ENCODE measurements at places on chromosomes 12 and 14.

- DNase-seq, result no peak
Observed at GRCh38 chr12:72270246-72270645, 1.9 kb upstream of the TRHDE start.

DNA sequence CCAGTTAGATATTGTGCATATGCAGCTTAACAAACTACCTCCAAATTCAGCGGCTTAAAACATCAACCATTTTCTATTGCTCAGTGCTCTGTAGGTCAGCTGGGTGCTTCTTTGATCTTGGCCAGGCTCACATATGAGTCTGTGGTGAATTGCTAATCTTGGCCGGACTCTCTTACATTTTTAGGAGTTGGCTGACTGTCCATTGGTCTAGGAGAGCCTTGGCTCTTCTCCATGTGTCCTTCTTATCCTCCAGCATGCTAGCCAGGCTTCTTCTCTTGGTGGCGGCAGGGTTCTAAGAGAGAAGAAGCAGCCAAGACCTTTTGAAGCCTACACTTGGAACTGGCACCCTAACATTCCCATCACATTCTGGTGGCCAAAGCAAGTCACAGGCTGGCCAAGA lies 174.3 kb upstream of the PWP1 start:
- DNase-seq, result no peak

DNA sequence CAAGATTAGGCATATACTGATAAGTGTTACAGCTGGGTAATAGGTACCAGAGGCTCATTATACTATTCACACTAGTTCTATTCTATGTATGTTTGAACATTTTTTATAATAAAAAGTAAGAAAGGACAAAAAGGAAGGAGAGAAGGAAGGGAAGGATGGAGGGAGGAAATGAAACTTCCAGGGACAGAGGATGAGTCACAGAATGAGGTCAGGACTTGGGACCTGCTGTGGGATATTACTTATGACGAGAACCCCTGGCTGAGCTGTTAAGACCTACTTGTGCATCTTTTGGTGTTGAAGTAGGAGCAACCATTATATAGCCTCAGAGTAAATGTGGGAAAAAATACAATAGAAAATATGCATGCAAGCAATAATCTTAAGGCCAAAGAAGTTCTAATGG lies 16.7 kb upstream of the TMEM260 start:
- DNase-seq, result no peak

- peak; percentile 13 for DNase-seq
Observed at GRCh38 chr14:50875359-50876070, 3.7 kb downstream of the ABHD12B start.

DNA sequence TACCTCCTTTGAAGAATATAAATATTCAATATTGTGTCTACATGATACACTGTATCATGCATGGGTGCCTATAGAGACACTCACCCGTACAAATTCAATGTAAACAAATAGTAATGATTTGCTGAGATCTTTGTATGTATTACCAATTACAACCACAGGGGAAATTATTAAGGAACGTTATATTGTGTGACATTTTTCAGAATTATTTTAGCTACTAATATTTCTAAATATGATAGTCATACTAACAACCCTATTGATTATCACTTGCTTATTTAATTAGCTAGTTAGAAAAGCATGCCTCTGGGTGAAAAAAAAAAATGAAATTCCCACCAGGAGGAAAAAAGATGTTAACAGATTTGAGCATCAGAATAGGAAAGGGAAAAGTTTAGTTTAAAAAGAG lies 2.1 kb downstream of the SOX5 start:
- no peak for DNase-seq

DNA sequence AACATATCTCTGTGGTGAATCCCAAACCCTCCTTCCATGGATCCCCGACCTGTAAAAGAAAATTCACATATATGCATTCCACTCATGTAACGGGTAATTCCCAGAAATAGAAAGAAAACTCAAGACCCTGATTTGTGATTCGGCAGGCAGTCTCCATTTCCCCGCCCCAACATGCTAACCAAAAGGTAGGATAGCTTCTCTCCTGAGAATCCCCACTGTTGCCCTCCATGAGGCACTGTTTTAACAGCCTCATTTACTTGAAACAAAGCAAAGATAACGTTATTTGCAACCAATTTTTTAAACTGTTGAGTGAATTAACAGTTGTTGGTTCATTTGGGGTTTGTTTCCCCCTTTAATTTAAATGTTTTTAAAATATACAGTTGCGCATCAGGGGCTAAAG lies 774 bp upstream of the SLC2A13 start:
- no peak for DNase-seq

GRCh38 chr14:104689881-104690711 lies 678 bp downstream of the INF2 start:
- no peak for DNase-seq

GRCh38 chr14:89138846-89139245 lies 278.2 kb downstream of the FOXN3 start:
- DNase-seq, result no peak

DNA sequence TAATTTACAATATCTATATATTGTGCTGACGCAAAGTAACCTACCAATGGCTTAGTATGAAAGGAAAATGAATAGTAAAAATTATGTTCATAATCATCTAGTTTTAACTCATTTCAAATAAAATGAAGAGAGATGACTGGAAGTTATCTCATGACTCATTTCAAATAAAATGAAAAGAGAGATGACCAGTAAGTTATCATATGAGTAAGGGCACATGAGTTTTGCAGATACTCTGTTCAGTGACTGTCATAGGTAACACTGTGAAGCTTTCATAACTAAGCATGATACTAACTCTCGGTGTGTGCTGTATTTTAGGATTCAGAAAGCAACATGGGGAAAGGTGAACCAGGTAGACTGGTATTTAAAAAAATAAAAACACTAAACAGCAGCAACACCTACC lies 364.5 kb upstream of the DIO2 start:
- DNase-seq, result no peak

DNA sequence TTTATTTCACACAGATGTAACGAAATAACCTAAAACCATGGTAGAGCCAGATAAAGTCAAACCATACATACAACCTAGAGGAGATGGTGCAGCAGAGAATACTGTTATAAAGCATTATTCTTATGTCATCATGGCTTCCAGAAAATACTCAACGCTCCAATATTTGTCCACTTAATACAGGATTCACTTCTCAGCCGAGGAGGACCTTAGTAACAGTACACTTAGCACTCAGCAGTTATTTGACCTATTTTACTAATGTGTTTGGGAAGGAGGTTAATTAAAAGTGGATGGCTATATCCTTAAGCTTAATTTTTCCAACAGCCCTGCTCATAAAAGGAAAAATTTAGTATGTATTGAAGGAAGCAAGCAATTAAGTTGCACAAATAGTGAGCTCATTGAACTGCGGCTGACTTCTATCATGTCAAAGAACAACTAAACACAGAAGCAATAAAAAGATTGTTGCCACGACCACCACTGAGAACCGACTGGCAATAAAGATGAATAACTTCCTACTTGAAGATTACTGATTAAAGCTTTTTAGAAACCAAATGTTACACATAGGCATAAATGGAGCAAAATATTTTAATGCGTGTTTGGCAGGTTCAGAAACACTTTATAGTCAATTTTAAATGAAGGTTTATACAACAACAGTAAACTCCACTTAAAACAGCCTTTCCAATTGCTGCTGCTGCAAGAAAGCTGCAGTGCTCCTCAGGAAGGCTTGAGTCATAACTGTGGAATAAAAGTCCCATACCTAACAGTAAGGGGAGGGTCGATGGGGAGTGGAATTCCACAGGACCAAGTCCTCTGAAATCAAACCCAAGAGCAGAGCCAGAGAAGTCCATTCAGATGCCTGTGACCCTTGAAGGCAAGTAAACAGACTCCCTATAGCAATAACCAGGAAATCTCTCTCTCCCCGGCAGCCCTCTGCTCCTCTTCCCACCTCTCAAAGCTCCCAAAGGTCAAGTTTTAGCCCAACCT lies 218.9 kb upstream of the CDKN3 start:
- DNase-seq, result no peak

- no peak for DNase-seq
Observed at GRCh38 chr12:24719293-24719721, 229.6 kb downstream of the BCAT1 start.

GRCh38 chr14:74324931-74325361 lies 22.2 kb upstream of the ABCD4 start:
- no peak for DNase-seq

DNA sequence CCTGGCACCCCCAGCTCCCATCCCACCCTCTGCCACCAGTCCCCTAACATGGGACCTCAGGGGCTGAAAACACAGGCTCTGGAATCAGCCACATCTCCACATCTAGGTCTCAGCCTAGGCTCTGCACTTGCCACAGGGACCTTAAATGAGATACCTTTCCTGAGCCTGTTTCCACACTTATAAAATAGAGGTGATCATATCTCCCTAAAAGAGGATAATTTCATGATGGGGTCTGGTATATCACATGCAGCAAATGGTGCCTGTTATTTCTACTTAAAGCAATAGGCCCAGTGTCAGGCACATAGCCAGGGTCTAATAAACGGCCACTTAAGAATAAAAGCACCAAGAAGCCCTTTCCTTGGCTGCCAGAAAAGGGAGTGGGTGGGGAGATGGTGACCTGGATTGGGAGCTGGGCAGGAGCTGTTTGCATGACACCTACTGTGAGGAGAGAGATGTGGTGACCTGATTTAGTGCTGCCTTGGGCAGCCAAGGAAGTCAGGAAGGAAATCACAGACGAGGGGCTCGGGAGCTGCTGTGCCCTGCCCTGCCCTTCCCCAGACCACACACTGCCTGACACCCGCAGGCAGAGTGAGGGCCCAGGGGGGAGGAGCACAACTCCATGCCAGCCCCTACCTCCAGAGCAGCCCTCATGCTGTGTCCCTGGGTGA lies 71.2 kb downstream of the IRF2BPL start:
- DNase-seq, result no peak

- DNase-seq, result no peak
Observed at GRCh38 chr14:54599966-54600716, 33.2 kb downstream of the SAMD4A start.

DNA sequence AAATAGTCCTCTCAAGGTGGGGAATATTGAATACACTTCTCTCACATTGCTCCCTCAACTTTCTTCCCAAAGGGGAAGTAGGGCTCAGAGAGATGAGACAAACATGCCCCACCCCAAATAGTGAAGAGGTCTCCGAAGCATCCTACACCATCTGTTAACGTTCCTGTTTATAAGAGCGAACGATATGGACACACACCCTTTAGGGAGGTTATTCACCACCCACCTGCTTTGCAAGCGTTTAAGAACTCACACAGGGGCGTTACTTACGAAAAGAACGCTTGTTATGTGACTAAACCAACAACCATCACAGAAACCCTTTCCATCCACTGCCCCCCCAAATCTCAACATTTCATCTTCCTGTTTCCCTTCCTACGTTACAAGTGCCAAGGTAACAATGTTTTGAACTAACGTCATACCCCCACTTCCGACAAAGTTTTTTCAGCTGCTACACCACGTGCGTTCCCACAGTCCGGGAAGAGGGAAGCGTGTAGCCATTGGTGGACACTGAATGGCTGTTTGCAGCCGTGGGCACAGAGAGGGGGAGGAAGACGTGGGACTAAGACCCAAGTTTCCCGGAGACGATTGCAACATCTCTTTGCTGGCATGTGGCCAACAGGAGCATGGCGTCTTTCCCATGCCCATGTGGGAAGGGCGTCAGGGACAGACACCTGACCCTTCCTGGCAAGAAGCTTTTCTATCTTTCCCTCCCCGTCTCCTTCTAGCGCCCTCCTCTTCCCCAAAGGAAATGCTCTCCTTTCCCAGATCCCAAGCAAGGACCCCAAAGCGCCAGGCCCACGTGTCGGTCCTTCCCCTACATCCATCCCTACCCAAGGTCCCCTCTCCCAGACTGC lies 1.2 kb downstream of the YBX3 start:
- no peak for DNase-seq

- DNase-seq, result no peak
Observed at GRCh38 chr14:37597538-37597913, 2.1 kb downstream of the TTC6 start.

GRCh38 chr14:63496837-63497400 lies 46.3 kb downstream of the PPP2R5E start:
- no peak for DNase-seq

GRCh38 chr12:121224591-121224990 lies 14.7 kb downstream of the P2RX4 start:
- DNase-seq, result no peak

DNA sequence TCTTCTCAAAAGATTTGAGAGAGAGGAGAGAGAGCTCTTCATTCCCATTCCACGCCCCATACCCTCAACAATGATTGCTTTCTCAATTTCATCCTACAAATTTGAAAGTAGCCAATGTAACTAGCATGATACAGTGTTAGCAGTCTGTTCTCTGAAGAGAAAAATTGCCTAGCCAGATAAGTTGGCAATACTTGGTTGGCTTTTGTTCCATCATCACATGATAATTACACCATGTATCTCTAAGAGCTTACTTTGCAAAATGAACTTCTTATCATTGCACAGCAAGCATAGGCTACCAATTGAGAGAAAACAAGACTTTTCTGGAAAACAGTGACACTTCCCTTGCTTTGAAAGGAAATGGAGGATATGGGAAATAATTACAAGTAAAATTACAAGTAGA lies 68.9 kb downstream of the FSCB start:
- DNase-seq, result no peak

- no peak for DNase-seq
Observed at GRCh38 chr12:126519833-126520232, 1454.6 kb downstream of the AACS start.

GRCh38 chr14:23624830-23625404 lies 11.2 kb upstream of the DHRS2 start:
- no peak for DNase-seq

Measured in activated T-helper 1 cell treated with anti-CD3 and anti-CD28 coated beads, Interleukin-2, amount 50 U/mL, for 16 hours (primary cell).